ENCODE measurements at places on chromosomes 12 and 14. TPM values are rescaled to one million over a fixed set of nuclear protein-coding genes. Genes with fewer than 3 reads are reported as not detected.
A peak's percentile ranks its signal among the peaks of the same experiment; 100 is the strongest.

Gene FERMT2
- 266 TPM for total RNA-seq

Gene RNFT2
- 7.3 TPM for total RNA-seq

Gene PPFIA2
- 4.7 TPM for total RNA-seq

Gene THAP2
- 6.0 TPM for total RNA-seq

Gene RAPGEF3
- total RNA-seq = 3.2 TPM

DNA sequence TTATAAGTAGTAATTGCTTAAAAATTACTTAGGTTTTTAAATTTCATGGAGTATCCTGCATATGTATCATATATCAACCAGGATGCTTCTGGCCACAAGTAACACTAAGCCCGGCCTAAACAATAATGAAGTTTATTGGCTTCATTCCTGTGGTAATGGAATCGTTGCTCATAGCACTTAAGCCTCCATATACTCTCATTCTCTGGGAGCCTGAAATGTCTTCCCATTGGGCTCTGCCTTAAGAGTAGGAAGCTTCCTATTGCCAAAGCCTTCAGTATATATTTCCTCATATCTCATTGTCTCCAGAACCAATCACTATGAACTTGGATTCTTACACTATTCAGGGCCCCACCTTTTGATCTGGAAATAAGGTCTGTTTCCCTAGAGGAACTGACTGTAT is 83.8 kb upstream of the DNM1L start:
- peak; percentile 68 for DNase-seq

DNA sequence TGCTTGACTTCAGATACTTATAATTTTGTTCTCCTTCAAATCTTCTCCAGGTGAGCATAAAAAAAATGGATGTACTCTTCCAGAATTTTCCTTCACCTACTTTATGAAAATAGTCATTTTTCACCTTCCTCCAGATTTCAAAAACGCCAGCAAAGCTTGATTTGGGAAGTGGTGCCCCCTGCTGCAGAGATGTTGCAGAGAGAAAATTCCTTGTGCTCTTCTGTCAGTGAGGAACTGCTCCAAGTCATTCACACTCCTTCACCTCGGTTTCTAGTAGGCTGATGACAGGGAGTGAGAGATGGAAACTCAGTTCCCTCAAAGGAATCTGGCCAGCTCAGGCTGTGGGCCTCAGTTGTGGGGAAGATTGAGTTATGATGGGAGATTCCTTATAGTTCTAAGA is 24.2 kb upstream of the RNASE3 start:
- no peak for DNase-seq

DNA sequence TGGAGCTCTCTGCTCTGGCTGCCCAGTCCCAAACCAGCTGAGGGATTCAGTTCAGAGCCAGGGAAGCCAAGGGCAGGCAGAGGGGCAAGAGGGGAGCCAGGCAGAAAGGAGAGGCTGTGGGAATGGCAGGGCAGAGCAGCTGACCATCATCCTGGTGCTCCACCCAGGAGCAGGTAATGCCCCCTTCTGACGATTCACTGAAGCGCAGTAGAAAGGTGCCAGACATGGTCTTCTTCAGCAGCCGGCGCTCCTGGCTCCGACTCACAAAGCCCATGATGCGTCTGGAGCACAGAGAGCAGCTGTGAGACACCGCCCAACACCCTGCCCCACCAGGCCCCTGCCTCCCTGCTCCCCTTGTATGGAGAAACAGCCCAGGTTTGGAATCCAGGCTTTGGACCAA is 8.0 kb downstream of the IL23A start:
- DNase-seq = no peak

DNA sequence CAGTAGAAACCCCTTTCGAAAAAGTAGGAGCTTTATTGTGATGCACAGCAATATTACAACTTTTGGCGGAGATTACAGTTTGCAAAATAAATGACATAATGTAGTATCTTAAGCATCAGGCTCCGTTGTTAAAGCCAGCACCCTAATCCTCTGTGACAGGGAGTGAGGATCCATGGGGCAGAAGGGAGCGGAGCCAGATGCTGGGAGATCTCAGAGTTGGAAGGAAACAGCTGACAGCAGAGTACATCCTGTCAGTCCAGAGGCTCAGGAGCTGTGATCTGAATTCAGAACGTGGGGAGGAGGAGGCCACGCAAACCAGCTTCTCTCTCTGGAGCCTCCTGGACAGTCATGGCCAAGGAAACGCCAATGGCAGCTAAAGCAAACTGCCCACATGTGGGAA is 55.7 kb downstream of the TMTC1 start:
- DNase-seq = no peak

DNA sequence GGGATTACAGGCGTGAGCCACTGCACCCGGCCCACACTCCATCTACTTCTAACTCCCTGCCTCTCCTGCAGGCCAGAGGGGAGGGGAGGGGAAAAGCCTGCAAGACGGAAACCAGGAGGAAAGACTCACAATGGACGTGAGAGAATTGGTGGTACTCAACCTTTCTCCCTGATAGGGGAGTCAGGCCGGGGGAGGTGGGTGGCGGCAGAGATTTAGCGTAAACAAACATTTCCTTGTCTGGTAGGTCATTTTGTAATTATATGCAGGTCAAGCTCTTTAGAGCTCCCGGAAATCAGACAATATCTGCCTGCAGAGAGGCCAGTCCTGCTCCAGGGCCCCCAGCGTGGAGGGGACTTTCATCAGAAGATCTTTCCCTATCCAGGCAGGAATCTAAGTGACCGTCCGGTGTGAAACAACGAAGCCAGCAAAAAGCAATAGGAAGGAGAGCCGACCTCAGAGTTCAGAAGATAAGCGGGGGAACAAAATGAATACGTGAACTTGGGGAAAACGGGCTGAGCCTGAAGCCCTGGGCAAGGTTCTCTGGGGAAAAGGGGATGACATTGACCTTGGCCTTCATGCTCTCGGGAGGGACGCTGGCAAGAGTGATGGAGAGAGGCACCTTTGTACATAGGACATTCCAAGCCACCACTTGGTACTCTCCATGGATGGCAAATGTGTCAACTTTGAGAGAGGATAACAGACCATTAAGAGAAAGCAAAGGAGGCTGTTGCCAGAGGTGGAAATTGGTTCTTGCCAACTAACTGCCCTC is 62.3 kb downstream of the SPRING1 start:
- no peak for DNase-seq

GRCh38 chr14:38721822-38722431 is 381.1 kb downstream of the SEC23A start:
- DNase-seq = peak; percentile 59

DNA sequence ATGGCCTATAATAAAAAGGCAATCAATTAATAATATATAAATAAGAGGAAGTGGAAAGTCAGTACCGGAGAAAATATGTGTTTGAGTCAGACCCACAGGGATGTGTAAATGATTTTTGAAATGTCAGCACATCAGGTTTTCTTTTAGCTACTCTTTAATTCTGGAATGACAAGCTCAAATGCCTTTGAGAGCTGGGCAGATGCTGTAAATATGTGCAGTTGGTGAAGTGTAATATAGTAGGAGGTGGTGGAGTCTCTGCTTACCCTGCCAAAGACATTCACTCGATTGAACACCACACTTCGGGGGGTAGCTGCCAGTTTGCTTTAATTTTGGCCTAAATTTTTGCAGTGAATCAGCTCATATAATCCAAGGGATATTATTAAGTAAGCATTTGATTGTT is 93.0 kb downstream of the PLEKHA5 start:
- DNase-seq = no peak

- peak; percentile 42 for DNase-seq
Measured at GRCh38 chr14:105315211-105315721, 718 bp downstream of the PACS2 start.

- DNase-seq = no peak
Measured at GRCh38 chr12:110073049-110073831, 24.9 kb upstream of the C12orf76 start.

- DNase-seq = no peak
Measured at GRCh38 chr12:12812618-12813119, 477 bp upstream of the DDX47 start.

GRCh38 chr12:73656375-73656774 is 881.3 kb upstream of the ATXN7L3B start:
- no peak for DNase-seq

DNA sequence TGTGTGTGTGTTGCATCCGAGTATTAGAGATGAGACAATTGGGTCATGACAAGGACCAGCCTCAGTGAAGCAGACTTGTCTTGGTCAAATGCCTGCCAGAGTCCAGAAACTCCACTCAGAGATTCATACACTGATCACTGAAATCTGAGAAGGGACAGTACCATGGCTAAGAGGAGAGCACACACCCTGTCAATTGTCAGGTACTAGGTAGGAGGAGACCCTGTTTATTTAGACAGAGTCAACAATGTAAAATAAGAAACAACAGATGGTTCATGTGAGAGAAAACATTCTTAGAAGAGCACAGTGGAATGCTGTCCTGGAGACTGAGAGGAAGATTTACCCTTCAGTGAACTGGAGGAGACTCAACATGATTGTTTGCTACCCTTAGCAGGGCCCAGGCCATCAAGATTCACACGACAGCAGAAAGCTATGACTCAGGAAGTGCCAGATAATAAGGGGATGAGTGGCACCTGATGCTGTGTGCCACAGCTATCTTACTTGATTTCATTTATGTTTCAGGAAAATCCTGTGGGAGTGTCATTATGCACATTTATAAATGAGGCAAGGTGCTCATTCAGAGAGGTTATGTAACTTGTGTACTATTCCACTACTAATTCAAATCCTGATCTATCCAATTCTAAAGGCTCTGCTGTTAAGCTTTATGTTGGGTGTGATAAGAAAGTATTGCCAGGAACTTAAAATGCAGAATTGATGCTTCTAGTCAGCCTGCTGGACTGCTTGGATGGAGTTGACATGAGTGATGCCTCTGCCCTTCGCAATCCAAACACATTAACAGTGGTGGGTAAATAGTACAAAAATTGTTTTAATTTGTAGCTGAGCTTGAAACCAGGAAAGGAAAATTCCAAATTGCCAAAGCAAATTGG is 136.6 kb upstream of the NEDD1 start:
- DNase-seq = no peak

GRCh38 chr14:94412671-94413638 is 24.6 kb upstream of the SERPINA1 start:
- no peak for DNase-seq

DNA sequence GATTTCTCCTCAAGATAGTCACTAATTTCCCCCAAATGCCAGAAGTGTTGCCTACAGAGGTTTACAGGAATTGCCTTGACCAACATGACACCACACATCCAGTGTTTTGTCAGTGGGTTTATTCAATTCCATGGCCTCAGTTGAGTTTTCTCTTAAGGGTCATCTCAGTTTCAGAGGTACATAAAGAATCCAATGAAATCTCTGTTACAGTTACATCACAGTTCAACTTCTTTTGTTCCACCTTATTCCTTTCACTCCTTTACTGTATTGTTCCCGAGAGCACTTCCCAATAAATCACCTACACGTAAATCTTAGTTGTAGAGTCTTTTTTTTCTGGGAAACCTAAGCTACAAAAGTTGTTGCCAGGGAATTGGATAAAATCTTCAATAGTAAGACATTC is 73.6 kb upstream of the GARIN6 start:
- DNase-seq = no peak

DNA sequence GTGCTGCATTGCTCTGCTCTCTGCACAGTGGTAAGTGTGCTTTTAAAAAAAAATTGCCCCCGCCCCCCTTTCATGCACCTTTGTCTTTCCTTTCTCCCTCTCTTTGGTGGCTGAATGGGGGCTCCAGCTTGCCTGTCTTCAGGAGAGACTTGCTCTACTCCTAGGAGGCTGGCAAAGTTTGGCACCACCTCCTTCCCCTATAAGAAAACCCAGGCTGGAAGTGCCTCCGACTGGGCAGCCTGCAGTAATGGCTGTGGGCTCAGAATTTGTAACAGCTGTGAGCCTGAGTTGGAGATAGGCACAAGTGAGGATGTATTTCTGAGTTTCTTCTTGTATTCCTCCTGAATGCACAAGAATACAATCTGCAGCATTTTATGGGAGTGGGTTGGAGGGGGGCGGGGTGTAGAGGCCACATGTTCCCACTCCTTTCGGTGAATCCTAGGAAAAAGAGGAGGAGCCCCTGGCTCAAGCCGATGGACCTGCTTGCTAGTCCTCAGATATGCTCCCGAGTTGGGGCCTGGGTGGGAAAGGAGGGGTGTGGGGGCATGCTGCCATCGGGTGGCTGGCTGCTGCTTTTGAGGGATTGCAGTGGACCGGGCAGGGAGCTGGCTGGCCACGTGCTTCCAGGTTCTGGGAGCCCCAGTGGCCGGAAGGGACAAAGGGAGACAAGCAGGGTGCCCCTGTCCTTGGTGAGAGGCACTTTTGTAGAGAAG is 124.3 kb downstream of the TSPAN9 start:
- DNase-seq = no peak

DNA sequence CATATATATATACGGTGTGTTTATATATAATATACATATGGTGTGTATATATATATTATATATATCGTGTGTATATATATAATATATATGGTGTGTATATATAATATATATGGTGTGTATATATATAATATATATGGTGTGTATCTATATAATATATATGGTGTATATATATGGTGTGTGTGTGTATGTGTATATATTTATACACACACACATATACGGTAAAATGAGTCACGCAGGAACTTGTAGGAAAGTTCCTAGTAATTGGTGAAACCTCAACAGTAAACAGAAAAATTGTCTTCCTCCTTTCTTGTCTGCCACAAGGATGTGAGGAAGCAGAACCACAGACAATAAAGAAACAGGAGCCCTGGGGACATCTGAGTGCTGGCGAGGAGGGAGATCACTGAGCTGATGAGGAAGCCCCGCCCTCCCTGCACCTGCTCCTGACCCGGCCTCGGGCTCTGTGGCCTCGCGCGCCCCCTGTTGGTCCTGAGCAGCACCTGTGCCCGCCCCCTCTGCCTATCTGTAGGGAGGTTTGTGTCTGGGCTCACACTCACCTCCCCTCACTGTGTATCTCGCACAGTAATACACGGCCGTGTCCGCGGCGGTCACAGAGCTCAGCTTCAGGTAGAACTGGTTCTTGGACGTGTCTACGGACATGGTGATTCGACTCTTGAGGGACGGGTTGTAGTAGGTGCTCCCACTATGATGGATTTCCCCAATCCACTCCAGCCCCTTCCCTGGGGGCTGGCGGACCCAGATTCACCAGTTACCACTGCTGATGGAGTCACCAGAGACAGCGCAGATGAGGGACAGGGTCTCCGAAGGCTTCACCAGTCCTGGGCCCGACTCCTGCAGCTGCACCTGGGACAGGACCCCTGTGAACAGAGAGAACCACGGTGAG is 1079.4 kb downstream of the TMEM121 start:
- no peak for DNase-seq

- DNase-seq = no peak
Measured at GRCh38 chr12:76546889-76547288, 12.7 kb downstream of the OSBPL8 start.

GRCh38 chr12:65199604-65200003 is 30.2 kb downstream of the LEMD3 start:
- peak; percentile 12 for DNase-seq

DNA sequence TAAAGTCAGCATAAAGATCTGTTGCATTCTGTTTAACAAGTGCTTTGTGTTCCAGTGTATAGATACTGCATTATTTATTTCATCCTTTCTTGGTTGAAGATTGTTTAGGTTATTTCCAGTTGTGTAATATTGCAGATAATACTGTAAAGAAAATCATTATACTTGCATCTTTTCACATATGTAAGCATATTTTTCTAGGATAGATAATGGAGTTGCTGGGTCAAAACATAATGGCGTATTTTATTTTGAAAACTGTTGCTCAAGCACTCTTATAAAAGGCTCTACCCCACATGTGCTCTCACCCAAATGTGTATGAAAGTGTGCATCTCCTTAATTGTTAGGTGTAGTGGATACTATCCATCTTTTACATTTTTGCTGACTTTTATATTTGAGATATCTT is 274.4 kb downstream of the FBXL14 start:
- DNase-seq = no peak

GRCh38 chr12:124914392-124915238 is at the start of gene UBC:
UBC (minus strand) TSS chr12:124914650; CDS start chr12:124913771, 879 bp downstream.
- peak; percentile 95 for DNase-seq

GRCh38 chr12:2795291-2796186 is 769 bp downstream of the FKBP4 start:
- peak; percentile 54 for DNase-seq
